ENCODE measurements at places on chromosomes 3 and 15.

DNA sequence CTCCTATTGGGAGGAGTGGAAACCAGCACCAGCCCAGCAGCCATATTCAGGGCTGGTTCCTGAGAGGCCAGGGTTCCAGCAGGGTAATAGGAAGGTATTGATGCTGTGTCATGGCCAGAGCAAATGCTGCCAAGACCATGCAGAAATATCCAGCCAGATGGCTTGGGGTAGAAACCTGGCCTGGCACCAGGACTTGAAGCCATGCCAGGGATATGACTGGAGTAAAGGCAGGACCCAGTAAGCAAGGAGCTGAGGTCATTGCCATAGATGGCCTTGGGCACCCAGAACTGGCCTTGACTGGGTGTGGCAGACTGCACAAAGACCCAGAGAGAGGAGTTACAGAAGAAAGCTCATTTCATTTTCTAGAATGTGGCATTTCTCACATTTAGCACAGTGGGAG lies 257.6 kb upstream of the GOLGA6L4 start:
- DNase-seq = no peak

DNA sequence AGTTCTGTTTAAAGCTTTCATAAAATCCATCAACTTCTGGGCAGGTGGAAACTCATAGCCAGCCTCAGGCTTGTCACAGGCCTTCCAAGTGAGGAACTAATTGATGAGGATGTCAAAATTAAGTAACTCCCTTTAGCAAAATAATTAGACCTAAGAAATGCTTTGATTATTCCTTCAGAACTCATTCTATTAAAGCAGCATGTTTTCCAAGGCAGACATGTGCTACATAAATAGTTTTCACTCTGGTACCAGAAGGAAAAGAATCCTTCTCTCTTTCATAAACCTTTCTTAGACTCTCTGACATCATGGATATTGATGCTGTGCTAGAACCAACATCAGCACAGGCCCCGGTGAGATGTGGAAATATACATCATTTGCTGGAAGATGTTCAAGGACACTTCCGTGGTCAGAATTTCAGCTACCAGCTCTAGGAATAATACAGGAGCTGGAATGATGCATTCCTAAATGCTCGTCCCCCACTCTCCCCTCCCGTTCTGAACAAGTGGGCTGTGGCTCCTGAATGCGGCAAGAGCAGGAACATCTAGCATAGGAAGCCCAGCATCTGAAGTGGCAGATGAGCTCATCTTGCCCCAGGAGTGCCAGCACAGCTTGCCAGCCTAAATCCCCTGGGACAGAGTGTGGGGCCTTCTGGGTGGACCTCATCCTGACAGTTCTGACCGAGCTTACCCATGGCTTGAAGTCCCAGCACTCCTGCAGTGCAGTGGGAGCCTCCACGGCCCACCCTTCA lies 82.4 kb downstream of the WWTR1 start:
- peak; percentile 95 for DNase-seq

- DNase-seq = no peak
These were observed 54.8 kb downstream of the RASGRF1 start for GRCh38 chr15:79035814-79036213.

DNA sequence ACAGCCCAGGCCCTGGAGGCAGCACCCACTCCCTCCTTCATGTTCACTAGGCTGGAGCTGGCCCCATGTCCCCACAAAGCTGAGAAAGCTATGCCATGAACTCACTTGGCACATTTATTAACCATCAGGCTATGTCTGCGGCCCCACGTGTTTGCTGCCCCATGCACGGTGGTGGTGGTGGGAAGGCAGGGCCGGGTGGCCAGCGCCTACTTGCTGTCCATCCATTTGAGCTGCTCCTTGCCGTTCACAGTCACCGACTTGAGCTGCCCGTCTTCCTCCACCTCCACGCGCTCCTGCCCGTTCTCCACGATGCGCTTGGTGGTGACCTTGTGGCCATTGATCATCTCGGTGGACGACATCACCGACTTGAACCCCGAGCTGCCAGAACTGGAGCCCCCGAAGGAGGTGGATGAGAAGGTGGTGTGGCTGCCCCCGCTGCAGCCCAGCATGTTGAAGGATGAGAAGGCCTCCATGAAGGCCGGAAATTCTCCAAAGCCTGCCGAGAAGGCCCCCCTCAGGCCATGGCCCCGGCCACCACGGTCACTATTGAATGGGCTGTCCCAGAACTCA lies 4.3 kb downstream of the DNAJB8 start:
- DNase-seq = no peak

DNA sequence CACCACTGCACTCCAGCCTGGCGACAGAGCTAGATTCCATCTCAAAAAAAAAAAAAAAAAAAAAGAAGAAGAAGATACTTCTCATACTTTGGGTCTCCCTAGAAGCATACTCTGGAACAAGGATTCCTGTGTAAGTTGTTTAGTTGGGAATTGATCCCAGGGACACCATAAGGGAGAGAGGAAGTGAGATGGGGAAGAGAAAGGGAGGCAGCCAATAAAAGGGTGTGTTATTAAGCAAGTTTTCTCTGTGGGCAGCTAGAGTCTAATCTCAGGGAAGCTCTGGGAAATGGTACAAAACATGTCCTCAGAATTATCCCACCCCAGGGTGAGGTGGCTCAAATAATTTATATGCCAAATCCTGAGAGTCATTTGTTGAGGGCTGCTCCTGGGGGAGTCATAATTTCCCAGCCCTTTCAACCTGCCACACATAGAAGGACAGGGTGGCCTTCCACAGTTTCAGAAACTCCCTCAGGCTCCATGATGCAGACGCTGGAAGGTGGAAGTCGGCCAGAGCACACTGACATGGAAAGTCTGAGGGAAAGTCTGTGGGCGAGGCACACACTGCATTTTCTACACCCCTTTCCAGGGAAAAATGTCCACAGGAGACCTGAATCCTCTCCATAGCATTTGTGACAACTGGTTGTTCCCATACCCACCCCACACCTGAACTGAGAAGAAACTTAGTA lies 86.4 kb upstream of the SLC4A7 start:
- DNase-seq = no peak

DNA sequence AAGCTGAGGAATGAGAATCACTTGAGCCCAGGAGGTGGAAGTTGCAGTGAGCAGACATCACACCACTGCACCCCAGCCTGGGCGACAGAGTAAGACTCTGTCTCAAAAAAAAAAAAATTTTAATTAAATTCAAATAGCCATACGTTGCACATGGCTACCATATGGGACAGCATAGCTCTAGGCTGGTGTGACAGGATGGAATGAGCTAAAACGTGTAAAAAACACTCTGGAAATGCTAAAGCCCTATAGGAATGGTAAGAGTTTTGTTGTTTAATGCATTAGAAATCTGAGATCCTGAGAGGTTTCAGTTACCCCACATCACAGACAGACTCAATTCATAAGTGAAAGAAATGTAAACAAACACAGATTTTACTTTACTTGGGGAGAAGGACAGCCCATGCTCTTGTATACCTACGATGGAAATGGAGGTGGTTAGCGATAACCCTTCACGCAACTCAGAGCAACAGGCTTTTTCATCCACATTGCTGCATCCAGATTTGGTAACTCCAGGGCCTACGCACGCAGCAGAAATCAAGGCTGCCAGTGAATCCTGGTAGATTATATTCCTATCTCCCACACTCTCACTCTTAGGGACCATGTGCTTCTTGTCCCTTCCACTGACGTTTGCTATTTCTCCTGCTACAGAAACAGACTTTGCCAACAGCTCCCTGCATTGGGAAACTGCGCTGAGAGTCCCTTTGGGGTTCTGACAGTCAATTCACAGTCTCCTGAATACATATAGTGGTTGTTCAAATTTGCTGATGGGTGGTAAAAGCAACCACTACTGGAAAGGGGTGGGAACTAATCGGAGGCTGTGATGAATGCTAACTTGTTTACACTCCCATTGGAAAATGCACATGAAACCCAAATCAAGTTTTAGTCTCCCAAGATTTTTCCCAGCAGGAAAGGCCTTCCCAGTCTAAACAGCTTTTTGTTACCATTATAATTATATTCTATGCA lies 3.1 kb downstream of the SH3BP5 start:
- no peak for DNase-seq

DNA sequence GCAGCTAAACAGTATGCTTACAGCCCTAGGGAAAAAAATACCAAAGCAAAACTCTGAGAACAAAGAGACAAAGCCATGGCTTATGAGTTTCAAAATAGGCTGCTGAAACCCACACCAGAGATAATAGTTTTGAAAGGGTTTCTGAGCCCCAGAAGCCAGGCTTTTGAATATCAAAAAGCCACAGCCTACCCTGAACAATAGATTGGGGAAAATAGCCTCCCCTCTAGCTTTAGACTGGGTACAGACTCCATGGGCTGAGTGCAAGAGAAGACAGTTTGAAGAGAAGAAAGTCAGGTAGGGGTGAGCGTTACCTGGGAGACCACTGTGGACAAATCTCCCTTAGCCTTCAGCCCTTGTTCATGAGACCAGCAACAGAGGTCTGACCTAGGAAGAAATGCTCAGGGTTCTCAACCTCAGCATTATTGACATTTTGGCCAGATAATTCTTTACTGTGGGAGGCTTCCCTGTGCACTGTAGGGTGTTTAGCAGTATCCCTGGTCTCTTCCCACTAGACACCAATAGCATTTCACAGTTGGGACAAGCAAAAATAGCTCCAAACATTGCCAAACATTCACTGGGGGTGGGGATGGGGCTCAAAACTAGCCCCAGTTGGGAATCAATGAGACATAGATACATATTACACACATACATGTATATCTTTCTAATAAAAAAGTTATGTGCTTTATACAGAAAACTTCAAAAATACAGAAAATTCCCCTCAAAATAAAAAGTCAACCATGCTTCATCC lies 11.6 kb upstream of the TAFA4 start:
- DNase-seq = no peak

GRCh38 chr3:156150434-156151066 lies 30.2 kb downstream of the KCNAB1 start:
- peak; percentile 66 for DNase-seq

- DNase-seq = no peak
These were observed 324.3 kb downstream of the FEZF2 start for GRCh38 chr3:62049033-62049432.
